ENCODE measurements at places on chromosomes 11 and 22. TPM values are rescaled to one million over a fixed set of nuclear protein-coding genes. Genes with fewer than 3 reads are reported as not detected.

The DNAJB13 gene
- polyA plus RNA-seq: not detected

DNA sequence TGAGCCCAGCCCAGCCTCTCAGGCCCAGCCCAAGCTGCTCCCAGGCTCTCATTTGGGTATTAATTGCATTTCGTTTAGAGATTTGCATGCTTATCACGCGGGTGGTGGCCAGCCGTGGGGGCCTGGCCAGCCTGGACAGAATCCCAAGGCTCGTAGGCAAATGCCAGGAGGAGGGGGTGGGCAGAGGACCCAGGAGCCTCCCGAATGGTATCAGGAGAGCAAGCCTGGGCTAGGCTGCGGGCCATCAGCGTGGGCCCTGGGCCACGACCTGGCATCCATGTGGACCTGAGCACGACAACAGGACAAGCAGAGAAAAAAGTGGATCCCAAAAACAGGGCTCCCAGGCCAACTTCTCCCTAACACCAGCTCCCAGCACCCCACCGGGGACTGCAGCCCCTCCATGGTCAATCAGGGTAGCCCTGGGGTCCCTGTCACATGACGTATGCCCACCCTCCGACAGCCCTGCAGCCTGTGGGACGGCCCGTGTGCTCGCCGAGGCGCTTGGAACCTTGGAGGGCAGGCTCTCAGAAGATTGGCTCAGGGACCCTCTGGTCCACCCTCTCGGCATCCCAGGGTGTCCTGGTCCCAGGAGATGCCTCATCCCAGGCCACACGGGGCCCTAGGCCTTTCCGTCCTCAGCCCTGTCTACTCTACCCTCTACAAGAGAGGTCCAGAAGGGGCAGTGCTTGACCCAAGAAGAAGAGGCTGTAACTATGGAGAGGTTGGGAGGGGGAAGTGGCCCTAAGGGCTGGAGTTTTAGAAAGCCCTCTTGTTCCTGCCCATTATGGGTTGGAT is 8.8 kb downstream of the ASCL2 start:
- no peak for DNase-seq
- no peak overlapping the region for H3K27ac ChIP-seq
- H3K27me3 ChIP-seq: no peaks in the 10 kb centered on the region
- peaks cover 21% of the 10 kb centered on the region for H3K4me1 ChIP-seq
- H3K4me3 ChIP-seq: no peak overlapping the region
- H3K36me3 ChIP-seq: no peaks in the 10 kb centered on the region

- H3K27ac ChIP-seq: no peak overlapping the region
- no peaks in the 10 kb centered on the region for H3K27me3 ChIP-seq
- DNase-seq: peak; percentile 54
- H3K36me3 ChIP-seq: peaks cover 11% of the 10 kb centered on the region
These were observed 60.2 kb downstream of the BRD1 start for GRCh38 chr22:49767355-49768062.

DNA sequence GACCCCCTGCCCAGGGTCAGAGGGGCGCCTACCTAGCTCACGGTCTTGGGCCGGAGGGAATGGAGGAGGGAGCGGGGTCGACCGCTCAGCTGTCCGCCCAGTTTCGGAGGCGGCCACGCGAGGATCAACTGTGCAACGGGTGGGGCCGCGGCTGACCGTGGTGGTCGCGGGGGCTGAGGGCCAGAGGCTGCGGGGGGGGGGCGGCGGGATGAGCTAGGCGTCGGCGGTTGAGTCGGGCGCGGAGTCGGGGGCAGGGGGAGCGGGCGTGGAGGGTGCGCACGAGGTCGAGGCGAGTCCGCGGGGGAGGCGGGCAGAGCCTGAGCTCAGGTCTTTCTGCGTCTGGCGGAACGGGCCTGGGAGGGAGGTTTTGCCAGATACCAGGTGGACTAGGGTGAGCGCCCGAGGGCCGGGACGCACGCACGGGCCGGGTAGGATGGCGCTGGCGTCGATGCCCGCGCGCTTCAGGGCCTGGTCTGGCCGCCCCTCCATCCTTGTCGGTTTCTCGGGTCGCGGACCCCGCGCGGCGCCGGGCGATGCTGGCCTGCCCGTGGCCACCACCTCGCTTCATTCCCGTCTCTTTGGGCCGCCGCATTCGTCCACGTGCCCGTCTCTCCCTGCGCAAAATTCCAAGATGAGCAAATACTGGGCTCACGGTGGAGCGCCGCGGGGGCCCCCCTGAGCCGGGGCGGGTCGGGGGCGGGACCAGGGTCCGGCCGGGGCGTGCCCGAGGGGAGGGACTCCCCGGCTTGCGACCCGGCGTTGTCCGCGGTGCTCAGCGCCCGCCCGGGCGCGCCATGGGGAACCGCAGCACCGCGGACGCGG is at the start of gene DRD4:
DRD4 (plus strand) TSS at position 759 of the 822 bp plus-strand sequence; CDS start at position 795, 36 bp downstream.
- peaks cover 28% of the 10 kb centered on the region for H3K4me1 ChIP-seq
- peaks cover 50% of the 10 kb centered on the region for H3K27me3 ChIP-seq
- no peak within 1 kb of the TSS for H3K27ac ChIP-seq
- peaks cover 2% of the 10 kb centered on the region for H3K36me3 ChIP-seq
- no peak for DNase-seq

The KDM4D gene
- polyA plus RNA-seq: 0.10 TPM

DNA sequence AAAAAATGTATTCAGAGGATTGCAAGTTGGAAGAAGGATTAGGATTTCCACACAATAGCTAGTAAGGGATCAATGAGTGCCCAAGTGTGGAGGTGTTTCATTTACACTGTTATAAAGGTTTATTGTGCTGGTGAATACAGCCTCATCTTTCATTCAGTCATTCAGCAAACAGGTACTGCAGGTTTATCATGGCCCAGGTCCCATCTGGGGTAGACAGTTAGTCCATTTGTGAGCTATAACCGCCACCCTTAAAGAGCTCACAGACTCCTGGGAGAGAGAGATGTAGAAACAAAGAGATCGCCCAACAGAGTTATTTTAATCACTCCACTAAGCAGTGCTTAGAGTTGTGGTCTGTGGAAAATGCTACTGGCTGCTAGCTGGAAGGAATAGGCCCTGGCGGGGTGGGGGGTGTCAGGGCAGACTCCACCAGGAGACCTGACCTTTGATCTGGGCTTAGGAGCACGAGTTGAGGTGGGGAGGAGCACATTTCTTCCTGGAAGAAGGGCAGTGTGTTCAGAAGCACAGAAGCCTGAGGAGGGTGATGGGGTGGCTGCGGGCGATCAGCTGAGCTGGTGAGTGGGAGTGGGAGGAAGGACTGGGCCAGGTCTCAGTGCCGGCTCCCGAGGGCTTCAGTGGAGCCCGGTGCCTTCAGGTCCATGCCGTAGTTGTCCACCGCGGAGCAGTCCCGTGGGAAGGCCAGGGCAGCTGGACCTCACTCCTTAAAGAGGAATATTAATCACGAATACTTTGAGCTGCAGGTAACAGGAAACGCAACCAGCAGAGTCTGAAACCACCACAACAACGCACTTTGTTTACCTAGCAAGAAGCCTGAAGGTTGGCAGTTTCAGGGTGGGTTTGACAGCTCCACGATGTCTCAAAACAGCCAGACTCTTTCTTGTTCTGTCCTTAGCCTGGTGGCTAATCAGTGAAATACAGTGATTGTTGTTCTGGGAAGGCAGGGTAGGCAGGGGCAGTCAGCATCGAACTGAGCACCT is 11.2 kb downstream of the TOM1 start:
- H3K36me3 ChIP-seq: peaks cover 28% of the 10 kb centered on the region
- no peak overlapping the region for H3K4me3 ChIP-seq
- no peaks in the 10 kb centered on the region for H3K27me3 ChIP-seq

DNA sequence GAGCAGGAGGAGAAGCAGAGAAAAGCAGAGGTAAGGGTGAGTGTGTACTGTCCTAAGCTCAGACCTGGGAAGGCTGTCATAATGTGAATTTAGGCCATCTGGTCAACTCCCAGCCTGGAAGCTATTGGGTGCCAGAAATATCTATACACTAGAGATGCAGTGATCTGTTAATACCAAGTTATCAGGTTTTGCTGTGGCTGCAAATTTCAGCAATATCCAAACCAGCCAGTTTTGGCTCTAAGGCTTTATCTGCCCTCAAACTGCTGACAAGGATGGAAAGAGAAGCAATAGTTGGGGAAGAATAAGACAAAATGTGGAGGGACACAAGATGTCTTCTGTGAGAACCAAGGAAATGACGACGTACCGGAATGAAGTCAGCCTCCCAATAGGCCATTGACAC is 62.9 kb downstream of the CYB5R2 start:
- H3K4me3 ChIP-seq: no peak overlapping the region
- H3K4me1 ChIP-seq: no peaks in the 10 kb centered on the region
- DNase-seq: no peak
- H3K36me3 ChIP-seq: peaks cover 34% of the 10 kb centered on the region
- no peaks in the 10 kb centered on the region for H3K27me3 ChIP-seq

- no peak for DNase-seq
- no peak overlapping the region for H3K4me3 ChIP-seq
- H3K27ac ChIP-seq: no peak overlapping the region
These were observed 193.7 kb downstream of the MIAT start for GRCh38 chr22:26851125-26851524.

DNA sequence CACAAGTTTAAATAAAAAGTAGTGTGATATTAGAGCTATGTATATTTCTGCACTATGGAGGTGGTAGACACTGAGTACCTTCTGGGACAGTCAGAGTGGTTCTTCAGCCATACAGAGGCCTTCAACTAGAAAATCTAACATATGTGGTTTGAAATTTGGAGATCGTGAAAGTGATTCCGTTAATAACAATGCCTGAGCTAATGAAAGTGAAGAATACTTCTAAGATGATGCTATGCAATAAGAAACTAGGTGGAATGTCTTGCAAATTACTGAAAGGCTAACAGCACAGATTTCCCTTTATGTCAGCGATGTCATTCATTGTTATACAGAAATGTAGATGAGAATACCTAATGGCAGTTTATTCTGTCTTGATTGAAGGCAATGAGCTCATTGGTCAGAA is 1984.7 kb upstream of the RAG2 start:
- no peak for DNase-seq
- no peaks in the 10 kb centered on the region for H3K27me3 ChIP-seq
- no peak overlapping the region for H3K27ac ChIP-seq
